ENCODE measurements at places on chromosomes 11 and 22.

DNA sequence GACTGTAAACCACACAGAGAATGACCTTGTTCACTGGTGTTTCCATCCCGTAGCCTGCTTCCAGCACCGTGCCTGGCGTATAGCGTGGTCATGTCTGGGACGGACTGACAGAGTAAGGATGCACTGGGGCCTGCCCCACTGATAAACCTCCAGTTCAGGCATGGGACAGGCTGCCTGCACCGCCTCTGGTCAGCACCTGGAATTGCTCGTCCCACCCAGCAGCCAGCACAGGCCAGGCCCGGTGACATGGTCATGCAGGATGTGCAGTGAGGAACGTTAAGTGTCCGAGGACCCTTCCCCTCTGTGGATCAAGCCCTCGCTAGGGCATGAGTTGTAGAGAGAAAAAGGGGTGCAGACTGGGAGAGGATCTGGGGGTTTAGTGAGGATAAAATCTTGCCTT, 44.8 kb downstream of the LMO1 start:
- DNase-seq = no peak

DNA sequence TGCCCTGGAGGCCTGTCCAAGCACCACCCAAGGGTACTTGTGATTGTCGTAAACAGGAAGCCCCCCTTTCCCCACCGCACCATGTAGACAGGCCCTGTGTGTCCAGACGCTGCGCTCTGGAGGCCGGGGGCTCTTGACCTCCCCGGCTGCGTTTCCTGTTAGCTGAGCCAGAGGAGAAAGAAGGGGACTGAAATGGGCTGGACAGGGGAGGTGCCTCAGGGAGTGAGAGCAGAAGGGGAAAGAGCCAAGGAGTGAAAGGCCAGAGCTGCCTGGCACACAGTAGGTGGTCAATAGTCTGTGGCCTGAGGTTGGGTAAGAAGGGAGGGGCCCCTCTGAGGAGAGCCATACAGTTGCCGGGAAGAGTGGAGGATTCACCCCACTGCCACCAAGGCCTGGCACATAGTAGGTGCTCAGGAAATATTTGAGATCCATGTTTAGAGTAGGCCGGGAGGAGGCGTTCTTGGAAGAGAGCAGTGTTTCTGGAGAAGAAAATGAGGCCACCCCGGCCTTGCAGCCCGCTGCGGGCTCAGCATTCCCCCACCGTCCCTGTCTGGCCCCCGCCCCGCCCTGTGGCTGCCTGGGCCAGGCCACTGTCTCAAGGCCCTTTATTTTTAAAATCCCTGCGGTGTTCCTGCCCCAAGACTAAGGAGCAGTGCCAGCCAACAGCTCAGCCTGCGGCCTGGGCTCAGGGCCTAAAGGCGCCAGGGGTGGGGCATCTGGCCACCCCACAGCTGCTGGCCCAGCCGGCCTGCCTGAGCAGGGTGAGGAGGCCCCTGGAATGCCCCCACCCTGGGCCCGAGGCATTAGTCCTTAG, 13.6 kb upstream of the CDC42EP1 start:
- DNase-seq = no peak

- DNase-seq = no peak
Observed at GRCh38 chr22:35554297-35554845, 13.7 kb downstream of the RASD2 start.

DNA sequence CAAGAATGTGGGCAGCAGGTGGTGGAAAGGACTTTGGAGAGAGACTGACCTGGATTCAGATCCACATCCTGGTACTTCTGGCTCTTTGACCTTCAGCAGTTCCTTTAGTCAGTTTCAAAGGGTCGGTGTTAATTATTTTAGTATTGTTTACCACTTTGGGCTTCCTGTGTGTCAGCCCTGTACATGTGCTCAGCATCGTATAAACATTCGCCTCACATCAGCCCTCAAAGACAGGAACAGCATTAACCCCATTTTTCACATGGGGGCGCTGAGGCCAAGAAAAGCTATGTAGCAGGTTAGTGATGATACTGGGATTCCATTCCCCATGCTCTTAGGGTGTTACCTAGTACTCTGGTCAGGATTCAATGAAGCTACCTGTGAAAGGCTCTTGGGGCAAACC, 72.1 kb upstream of the YWHAH start:
- no peak for DNase-seq
